ENCODE measurements at places on chromosomes 4 and X.
A peak's percentile ranks its signal among the peaks of the same experiment; 100 is the strongest.

GRCh38 chr4:17817027-17817426, 6.2 kb downstream of the NCAPG start:
- no peak for DNase-seq

GRCh38 chr4:82473621-82474164, 43.3 kb downstream of the ENOPH1 start:
- DNase-seq: no peak

- no peak for DNase-seq
Observed at GRCh38 chr4:163087805-163088204, 78.9 kb downstream of the NAF1 start.

- DNase-seq: no peak
Observed at GRCh38 chr4:155546451-155546850, 120.2 kb upstream of the GUCY1A1 start.

DNA sequence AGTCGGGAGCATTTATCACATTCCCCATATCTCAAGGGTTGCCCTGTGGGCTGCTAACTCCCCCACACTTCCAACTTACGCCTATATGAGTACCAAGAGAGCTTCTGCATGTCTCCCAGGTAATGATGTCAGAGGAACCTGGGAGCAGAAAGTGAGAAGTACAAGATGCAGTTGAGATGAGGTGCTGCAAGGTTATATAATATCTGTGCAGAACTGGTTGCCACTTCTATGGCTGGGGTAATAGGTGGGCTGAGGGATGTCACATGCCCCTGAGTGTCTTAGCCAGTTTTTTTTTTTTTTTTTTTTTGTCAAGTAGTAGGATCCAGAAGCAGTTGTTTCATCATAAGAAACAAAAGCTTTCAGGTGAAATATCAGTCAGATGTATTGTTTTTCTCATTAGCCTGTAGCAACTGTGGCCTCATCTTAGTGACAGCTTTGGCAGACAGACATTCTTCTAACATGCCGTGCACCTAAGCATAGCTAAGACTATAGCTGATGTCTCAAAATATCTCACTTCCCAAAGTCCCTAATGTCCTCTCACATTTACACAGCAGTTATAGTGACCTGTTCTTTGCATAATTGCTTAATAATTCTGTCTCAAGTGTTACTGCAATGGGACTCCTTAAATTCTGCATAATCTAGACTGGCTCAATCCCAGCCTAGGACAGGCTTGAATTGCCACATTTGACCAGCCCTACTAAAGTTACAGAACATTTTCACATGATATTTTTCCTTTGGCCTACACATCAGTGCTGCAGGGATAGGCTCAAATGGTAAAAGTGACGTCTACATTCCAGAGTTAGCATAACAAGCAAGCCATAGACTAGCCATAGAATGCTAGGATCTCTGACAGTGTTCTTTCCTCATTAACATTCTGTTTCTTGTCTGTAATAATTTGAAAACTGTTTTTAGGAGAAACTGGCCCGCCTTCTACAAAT, 17.9 kb upstream of the MAOB start:
- DNase-seq: no peak

DNA sequence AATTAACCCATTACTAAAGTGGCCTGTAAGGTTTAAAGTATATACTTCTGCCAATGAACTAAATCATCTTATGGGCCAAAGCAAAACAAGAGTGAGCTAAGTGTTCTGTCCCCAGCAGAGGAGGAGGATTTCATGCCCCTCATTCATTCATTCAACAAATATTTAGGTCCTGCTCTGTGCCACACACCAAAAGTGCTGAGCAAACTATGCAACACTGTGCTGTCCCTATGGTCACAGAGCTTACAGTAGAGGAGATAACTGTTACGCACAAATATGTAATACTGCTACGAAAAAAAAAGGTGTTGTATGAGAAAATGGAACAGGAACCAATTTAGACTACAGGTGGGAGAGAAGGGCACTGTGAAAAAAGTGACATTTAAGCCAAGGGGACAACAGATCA, 1.7 kb downstream of the SH3KBP1 start:
- DNase-seq: no peak

DNA sequence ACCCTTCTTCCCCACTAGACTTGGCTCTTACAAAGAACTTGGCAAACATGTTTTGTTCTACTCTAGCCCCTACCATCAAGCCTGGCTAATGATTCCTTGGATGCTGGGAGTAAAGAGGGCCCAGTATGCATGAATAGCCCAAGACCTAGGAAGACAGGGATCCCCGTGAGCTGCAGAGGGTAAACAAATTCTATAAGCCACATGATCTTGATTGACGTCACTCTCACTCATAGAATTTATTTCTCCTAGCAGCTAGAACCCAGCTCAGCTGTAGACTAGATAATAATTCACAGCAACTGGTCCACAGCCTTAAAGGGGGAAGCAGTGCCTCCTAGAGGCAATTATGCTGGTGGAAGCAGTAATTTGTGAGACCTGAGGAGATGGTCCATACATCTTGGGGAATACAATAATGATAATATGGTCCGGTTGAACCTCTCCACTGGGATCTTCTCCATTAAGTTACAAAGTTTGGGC, 16.1 kb upstream of the USO1 start:
- DNase-seq: no peak

DNA sequence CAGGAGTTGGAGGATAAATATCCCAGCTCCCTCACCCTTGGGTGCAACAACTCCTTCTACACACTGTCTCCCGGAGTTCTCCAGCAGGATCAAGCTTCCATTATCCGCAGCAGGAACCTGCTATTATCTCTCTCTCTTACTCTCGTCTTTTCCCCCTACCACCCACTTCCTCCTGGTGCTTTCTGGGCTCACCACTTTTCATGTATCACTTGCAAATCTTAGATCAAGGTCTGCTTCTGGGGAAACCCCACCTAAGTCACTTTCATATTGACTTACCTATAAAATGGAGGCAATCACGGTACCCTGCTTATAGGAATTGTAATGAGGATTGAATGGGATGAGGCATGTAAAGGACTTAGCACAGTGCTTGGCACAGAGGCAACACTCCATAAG, 589.5 kb downstream of the BCOR start:
- no peak for DNase-seq

DNA sequence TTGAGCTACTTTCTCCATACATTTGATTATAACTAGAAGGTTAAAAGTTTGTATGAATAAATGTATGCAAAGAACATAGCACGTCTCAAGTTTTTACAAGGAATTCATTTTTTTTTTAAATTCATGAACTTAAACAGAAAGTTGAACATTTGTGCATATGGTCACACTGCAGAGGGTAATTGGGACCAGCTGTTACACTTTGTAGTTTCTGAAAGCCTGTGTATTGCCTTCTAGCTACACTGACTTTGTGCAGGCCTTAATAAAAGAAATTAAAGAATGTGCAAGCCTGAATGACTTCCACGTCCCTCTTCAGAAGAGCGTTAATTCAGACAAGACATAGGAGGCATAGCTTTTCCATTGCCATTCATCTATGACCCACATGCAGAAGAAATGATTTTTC, 153.1 kb upstream of the PCDH18 start:
- DNase-seq: no peak

DNA sequence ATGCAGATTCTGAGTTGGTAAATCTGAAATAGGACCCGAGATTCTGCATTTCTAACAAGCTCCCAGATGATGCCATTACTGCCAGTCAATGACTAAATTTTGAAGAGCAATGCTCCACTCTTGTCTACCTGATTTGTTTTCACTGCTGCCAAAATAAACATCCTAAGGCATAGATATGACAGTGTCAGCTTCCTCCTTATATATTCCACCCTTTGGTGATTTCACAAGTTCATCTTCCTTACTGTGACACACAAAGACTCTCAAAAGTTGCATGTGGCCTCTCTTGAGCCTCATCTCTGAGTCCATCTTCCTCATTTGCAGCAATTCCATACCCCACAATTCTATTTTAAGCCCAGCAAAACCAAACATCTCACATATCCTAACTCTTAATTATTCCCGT, 110.9 kb downstream of the FBXW7 start:
- peak; percentile 42 for DNase-seq

DNA sequence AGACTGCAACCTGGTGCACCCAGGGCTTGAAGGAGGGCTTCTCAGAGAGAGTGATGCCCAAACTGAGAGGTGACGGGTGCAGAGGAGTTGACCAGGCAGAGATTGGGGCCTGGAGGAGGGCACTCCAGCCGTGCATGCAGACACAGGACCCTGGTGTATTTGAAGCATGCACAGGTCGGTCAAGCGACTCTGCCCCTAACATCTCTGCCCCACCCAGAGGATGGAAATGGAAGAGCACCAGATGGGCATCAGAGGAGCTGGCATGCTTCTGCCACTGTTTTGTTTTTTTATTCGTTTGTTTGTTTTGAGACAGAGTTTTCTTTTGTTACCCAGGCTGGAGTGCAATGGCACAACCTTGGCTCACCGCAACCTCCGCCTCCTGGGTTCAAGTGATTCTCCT, 320.9 kb downstream of the EVC2 start:
- no peak for DNase-seq

GRCh38 chrX:30521440-30522182, 56.0 kb downstream of the TASL start:
- DNase-seq: no peak
